Fibroblast of gingiva (primary cell): ENCODE measurements at places on chromosomes 12 and 14.

DNA sequence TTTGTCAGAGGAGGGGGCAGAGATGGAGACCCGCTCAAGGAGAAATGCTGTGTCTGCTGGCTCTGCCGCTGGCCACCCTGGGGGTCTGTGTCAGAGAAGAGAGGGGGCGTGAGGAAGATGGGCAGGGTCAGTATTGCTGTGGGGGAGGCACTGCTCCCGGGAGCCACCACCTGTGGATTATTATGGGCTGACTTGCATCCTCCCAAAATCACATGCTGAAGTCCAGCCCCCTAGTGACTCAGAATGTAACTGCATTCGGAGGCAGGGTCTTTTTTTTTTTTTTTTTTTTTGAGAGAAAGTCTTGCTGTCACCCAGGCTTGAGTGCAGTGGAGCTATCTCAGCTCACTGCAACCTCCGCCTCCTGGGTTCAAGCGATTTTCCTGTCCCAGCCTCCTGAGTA, 12.3 kb downstream of the ABCD4 start:
- DNase-seq: no peak

DNA sequence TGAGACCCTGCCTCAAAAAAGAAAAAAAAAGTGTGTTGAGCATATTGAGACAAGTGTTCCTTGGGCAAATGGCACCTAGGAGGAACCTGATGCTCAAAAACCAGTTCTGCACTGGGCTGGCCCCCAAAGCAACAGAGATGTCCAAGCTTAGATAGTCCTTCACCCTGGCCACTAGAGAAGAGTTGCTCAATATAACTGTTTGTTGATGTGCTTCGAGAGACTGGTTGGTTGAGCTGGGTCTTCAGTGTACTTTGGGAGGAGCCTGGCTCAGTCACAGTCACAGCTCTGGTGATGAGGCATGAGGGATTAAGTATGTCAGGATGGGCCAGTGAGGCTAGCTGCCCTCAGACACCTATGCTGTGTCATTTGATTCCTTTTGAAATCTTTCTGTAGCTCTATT, 38.0 kb downstream of the SLC2A14 start:
- no peak for DNase-seq

GRCh38 chr14:101853455-101854018, 92.0 kb downstream of the PPP2R5C start:
- DNase-seq: no peak

GRCh38 chr12:7869137-7869536, 3.6 kb downstream of the SLC2A14 start:
- peak; percentile 16 for DNase-seq

DNA sequence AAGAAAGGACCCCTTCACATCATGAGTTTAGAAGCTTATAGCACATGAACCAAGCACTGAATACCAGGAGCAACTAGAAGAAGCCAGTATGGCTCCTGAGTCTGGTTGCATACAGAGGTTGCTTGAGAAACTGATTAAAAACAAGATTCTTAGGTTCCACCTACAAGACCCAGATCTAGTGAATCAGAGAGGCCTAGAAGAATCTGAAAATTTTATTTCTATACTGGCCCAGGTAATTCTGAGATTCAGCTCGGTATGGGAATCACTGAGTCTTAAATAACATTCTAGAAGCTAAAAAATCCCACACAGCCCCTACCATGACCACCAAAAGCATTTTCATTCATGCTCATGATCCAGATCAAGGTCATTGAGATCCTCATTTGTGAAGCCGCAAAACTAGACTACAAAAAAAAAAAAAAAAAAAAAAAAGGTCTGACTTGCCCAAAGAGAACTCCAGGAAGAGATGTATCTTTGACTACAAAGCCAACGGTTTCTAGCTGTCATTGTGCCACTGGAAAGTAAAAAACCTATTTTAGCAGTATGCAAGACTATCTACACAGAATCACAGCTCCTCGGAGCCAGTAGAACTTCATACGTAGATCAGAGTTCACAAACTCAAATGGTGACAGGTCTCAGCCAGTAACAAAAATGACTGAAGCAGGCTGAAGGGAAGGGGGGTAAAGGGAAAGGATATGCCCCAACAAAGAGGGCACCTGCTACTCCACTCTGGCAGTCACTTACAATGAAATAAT, 168.4 kb upstream of the EGLN3 start:
- no peak for DNase-seq

DNA sequence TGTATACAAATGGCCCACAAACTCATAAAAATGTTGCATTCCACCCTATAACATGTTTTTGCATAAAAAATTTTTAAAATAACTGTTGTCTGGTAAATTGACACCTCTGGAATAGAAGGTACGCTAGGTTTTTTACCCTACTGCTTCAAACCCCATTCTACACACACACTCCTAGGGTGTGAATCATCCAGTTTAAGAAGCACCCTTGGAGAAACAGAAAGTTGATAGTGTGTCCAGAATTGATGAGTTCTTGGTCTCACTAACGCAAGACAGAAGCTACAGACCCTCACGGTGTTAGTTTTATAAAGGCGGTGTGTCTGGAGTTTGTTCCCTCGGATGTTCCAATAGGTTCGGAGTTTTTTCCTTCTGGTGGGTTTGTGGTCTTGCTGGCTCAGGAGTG, 158.5 kb downstream of the KLRB1 start:
- DNase-seq: no peak

DNA sequence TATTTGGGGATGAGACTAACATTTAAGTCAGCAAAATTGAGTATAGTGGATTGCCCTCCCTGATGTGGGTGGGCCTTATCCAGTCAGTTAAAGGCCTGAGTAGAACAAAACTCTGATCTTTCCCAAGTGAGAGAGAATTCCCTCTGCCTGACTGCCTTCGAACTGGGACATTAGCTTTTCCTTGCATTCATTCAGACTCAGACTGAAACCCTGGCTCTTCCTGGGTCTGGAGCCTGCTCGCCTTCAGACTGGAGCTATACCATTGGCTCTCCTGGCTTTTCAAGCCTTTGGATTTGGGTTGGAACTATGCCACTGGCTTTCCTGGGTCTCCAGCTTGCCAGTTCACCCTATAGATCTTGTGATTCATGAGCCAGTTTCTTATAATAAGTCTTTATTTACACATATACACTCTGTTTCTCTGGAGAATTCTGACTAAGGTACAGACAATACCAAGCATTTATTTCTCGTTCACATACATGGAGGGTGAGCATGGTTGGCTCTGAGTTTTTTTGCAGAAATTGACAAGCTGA, 296.5 kb downstream of the ERC1 start:
- DNase-seq: no peak

- no peak for DNase-seq
These were observed 137.8 kb downstream of the GPHN start for GRCh38 chr14:66645716-66646115.

DNA sequence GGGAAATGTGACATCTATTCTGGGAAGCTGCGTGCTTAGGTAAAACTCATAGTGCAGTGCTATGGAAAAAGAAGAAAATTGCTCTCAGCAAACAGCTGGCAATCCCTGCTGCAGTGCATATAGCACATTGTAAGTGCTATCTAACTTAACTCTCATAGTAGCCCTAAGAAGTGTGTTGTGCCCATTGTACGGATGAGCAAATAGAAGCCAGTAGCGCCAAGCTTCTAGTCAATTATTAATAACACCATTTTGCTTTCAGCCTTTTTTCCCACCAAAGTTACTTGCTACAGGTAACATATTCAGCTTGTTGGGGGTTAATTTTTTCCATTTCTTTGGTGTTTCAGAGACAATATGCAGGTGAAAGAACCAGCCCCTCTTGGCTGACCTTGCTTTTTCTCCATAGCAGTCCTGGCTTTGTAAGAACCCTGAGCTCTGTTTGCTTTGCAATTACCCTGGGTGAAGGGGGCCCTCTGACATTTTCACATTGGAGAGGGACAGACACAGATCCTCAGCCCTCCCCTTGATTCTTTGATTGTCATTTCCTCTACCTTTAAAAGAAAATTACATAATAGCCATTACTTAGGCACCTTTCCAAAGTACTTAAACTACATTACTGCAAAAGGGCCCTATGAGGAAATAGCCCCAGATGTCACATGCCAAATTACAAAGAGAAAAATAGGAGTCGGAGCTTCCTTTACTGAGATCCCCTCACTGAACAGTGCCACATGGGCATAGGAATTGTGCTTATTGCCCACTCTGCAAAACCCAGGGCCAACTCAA, 576.2 kb upstream of the TBX3 start:
- DNase-seq: no peak

GRCh38 chr12:7716381-7716780, 5.1 kb downstream of the DPPA3 start:
- no peak for DNase-seq

- DNase-seq: no peak
These were observed 20.9 kb downstream of the OAS2 start for GRCh38 chr12:112998987-112999767.

- peak; percentile 50 for DNase-seq
These were observed 4.8 kb downstream of the LRP1 start for GRCh38 chr12:57133013-57133569.

- peak; percentile 47 for DNase-seq
These were observed 106.2 kb downstream of the DAAM1 start for GRCh38 chr14:59294662-59294992.

- DNase-seq: no peak
These were observed 32.8 kb downstream of the UBE3B start for GRCh38 chr12:109510196-109510595.

DNA sequence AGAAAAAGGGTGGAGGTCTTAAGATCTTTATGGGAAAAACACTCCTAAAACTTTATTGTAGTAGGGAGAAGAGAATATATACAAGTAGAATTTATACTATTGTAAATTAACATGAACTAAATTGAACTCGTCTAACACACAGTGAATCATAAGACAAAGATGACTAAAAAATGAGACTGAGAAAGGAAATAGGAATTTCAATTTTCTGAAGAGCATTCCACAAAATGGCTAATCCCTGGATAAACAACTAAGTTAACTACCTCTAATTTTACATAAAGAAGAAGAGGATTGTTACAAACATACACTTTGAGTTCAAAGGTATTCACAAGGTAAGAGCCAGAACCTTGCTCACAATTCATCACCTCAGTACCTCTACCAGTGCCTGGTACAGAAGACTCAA, 2.0 kb downstream of the MAP4K5 start:
- peak; percentile 22 for DNase-seq

- no peak for DNase-seq
These were observed 39.7 kb downstream of the AACS start for GRCh38 chr12:125104982-125105381.
